ENCODE measurements at places on chromosomes 1 and 21. TPM values are rescaled to one million over a fixed set of nuclear protein-coding genes. Genes with fewer than 3 reads are reported as not detected.

PGLYRP3 gene
- not detected for total RNA-seq

ITLN2 gene
- total RNA-seq: not detected

KRTAP19-1 gene
- not detected for total RNA-seq

SEMA6C gene
- total RNA-seq: 1.6 TPM

TRIM67 gene
- not detected for total RNA-seq

NTMT2 gene
- total RNA-seq: not detected

SWT1 gene
- total RNA-seq: 2.2 TPM

CD164L2 gene
- not detected for total RNA-seq

RXFP4 gene
- 0.14 TPM for total RNA-seq

FCRL4 gene
- total RNA-seq: not detected

ZNF697 gene
- 2.7 TPM for total RNA-seq

OR11L1 gene
- not detected for total RNA-seq

C1QB gene
- total RNA-seq: not detected

ABCG1 gene
- total RNA-seq: 11.3 TPM

KIAA1614 gene
- total RNA-seq: 0.07 TPM

CASZ1 gene
- 7.7 TPM for total RNA-seq

ESRRG gene
- total RNA-seq: not detected

RGS1 gene
- 8.6 TPM for total RNA-seq

RNF207 gene
- 36.3 TPM for total RNA-seq

PUM1 gene
- total RNA-seq: 117 TPM

TTC13 gene
- total RNA-seq: 30.1 TPM

PCSK9 gene
- total RNA-seq: 0.07 TPM

ADORA3 gene
- 0.57 TPM for total RNA-seq

VWA5B1 gene
- total RNA-seq: not detected

RNF11 gene
- total RNA-seq: 40.1 TPM

DHDDS gene
- total RNA-seq: 61.6 TPM

ZNF593OS gene
- not detected for total RNA-seq

SH3BP5L gene
- total RNA-seq: 30.1 TPM

TP73 gene
- 2.7 TPM for total RNA-seq

WNT3A gene
- not detected for total RNA-seq

CACHD1 gene
- 0.09 TPM for total RNA-seq

ACP6 gene
- total RNA-seq: 12.7 TPM

TNFAIP8L2 gene
- total RNA-seq: 27.7 TPM

KHDRBS1 gene
- total RNA-seq: 162 TPM

KCNJ10 gene
- total RNA-seq: not detected

CEP170 gene
- 41.8 TPM for total RNA-seq

CRNN gene
- not detected for total RNA-seq

NPL gene
- 3.2 TPM for total RNA-seq

MEGF6 gene
- 10.0 TPM for total RNA-seq

ADCY10 gene
- 0.14 TPM for total RNA-seq

TNFRSF4 gene
- 47.8 TPM for total RNA-seq

RHD gene
- total RNA-seq: not detected

ANP32E gene
- total RNA-seq: 171 TPM

TCHHL1 gene
- total RNA-seq: not detected

SYCP1 gene
- total RNA-seq: not detected

HECTD3 gene
- 35.0 TPM for total RNA-seq

LHX8 gene
- not detected for total RNA-seq

SPRR4 gene
- not detected for total RNA-seq

SEC16B gene
- not detected for total RNA-seq

NBPF10 gene
- 4.5 TPM for total RNA-seq

TRNP1 gene
- total RNA-seq: 0.07 TPM

GBP7 gene
- not detected for total RNA-seq

HENMT1 gene
- 21.0 TPM for total RNA-seq

SYTL1 gene
- total RNA-seq: 83.6 TPM

MIS18A gene
- 21.5 TPM for total RNA-seq

RNF186 gene
- not detected for total RNA-seq

All from T-helper 2 cell treated with Interferon-gamma antibody and Interleukin-4, amounts not matched to agents 100 ng/mL and 5 ng/mL, for 36 hours (primary cell).